Heart left ventricle (tissue), 16 donors: ENCODE measurements at places on chromosomes 16 and 17. TPM values are rescaled to one million over a fixed set of nuclear protein-coding genes. Genes with fewer than 3 reads are reported as not detected.

- no peak for DNase-seq
Observed at GRCh38 chr17:72346306-72346705, 225.5 kb downstream of the SOX9 start.

- no peak for DNase-seq
Observed at GRCh38 chr16:66580605-66581209, 1.4 kb downstream of the CMTM2 start.

- DNase-seq = no peak
Observed at GRCh38 chr16:81080233-81080632, 3.2 kb upstream of the C16orf46 start.

DNA sequence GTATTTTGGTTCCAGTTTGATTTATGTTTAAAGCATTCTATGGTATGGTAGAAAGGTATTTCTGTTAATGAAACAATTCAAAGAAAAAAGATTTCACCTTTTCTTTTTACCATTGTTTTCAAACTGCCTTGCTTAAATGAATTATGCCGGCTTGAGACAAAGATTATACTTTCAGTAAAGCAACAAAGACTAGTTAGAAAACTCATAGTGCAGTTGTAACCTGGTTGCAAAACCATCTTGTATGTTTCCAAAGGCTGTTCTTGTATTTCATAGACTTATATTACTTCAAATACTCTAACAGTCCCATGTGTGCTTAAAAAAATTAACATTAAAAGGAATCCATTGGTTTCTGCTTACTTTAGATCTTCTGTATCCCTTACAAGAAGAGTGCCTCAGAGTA, 118.5 kb upstream of the NACA2 start:
- no peak for DNase-seq

Gene CEP112
- polyA plus RNA-seq = 16.1 TPM

Gene CIBAR2
- not detected for polyA plus RNA-seq

Gene CCDC40
- polyA plus RNA-seq = 2.7 TPM

Gene ARHGDIG
- polyA plus RNA-seq = 11.4 TPM
